ENCODE measurements at places on chromosomes 7 and 10.

GRCh38 chr7:100555701-100556100, 16.7 kb downstream of the AGFG2 start:
- no peak for ATAC-seq

GRCh38 chr7:7519056-7519455, 16.6 kb downstream of the COL28A1 start:
- ATAC-seq = no peak

DNA sequence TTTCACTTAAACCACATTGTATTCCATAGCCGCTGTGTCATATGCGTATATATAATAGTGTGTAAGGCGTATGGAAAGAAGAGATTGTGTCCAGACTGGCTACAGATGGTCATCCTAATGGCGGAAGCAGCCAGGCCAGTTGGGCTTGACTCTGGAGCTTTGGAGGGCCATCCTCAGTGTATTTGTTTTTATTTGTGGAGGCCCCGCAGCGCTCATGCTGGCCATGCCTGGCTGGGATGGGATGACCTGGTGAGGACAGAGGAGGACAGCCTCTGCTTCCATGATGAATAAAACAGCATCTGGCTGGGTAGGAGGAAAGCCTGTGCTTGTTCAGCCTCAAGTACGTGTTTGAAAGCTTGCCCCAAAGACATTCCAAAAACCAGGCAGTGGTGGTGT, 220.3 kb downstream of the EBF3 start:
- ATAC-seq = no peak

DNA sequence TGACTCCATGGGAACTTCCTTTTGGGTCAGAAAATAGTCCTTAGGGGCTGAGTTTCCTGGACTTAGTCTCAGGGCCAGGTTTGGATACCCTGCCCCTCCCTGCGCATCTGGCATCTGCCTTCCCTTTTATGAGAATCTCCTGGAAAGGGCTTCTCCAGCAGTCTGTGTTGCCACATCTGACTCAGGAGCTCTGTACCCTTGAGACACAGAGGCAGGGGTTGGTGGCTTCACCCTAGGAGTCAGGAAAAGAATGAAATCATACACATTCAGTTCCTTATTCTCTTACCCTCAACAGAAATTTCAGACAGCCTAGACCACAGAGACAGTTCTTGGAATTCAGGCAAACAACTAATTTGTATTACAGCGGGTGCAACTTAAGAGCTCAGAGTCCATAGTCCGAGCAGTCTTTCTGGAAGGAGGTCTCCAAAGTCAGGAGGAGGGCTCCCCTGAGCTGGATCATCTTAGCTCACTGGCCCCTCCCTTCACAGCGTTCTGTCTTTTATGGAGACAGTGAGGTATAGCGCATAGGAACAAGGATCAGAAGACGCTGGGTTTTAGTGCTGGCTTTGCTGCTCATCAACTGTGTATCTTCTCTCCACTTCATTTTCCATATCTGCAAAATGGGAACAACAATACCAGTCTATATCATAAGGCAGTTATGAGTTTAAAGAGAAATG, 3.0 kb upstream of the PLAU start:
- ATAC-seq = peak; percentile 55

- ATAC-seq = no peak
Measured at GRCh38 chr10:123906296-123906695, 14.7 kb upstream of the CPXM2 start.

DNA sequence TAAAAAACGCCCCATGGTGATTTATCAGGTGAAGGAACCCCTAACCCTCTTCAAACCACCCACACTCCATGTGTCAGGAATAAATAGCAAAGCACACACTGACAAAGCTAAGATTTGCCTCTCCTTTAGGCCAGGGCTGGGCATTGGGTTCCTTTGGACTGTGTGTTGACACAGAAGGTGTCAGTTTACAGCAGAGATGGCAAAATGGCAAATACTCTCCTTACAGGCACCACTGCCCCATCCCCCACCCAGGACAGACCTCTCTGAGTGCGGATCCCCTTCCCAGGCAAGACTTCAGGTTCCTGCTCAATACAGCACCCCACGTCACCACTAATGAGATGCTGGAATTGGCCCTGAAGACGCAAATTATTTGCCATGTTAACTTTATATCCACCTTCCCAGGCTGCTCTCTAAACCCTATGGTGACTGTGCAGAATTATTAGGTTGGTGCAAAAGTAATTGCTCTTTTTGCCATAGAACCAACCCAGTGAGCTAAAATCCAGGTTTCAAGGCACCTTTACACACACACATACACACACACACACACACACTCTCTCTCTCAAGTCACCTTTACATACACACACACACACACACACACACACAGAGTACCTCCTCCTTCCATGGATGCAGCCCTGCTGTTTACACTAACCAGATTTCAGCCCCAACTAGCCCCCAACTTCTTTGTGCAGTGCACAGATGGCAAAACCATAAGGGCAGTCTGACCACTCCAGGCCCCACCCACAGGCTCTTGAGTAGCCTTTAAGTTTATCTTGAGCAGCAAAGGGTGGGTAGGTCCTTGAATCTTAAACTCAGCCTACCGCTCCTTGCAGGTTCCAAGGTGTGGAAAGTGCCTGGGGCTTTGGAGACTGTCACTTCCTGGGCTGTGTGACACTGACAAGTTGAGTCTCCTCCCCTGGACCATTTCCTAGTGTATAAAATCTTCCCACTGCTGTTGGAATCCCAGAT, 4.0 kb upstream of the ZCCHC24 start:
- no peak for ATAC-seq

DNA sequence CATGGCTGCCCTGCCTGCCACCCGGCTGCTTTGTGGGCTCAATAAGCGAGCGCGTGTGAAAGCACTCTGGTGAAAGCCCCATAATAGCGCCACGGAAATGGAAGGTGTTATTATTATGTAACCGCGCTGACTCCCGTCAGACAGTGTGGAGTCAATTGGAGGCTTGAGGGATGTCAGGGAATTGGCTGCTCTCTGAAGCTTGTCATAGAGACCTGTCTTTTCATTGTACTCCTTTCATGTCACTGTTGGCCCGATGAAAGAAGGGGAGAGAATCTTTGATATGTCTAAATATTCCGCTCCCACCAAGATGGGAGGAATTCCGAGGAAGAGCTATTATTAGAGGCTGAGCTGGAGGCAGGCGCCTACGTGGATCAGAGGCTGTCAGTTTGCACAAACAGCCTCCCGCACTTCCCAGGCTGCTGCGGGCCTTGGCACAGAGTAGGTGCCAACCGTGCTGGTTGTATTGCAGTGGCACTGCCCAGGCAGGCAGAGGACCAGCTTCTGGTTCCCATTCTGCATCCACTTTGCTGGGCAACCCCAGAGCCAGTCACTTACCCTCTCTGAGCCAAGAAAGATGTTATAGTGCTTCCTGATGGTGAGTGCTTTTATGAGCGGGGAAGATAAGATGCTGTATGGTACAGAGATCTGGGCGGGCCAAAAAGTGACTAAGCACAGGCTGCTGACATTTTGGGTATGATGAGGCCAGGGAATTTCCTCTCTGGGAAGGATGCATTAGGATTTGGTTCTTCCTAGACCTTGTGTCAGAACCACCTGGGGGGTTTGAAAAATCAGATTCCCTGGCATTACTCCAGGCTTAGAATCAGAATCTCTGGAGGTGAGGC, 151.4 kb downstream of the RPS24 start:
- no peak for ATAC-seq

DNA sequence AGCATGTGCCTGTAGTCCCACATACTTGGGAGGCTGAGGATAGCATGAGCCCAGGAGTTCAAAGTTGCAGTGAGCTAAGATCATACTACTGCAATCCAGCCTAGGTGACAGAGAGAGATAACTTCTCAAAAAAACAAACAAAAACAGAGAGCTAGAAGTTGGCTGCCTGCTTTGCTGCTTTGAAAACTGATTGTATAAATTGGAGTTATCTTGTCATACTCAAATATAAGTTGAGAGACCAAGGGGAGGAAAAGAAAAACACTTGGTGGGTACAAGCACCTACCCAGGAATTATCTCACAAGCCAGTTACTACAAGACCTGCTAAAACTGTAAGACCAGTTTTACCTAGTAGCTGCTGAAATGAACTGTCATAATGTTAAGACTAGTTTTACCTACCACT, 112.5 kb upstream of the SKAP2 start:
- ATAC-seq = no peak

GRCh38 chr10:63801166-63801565, 280.0 kb downstream of the REEP3 start:
- ATAC-seq = no peak

DNA sequence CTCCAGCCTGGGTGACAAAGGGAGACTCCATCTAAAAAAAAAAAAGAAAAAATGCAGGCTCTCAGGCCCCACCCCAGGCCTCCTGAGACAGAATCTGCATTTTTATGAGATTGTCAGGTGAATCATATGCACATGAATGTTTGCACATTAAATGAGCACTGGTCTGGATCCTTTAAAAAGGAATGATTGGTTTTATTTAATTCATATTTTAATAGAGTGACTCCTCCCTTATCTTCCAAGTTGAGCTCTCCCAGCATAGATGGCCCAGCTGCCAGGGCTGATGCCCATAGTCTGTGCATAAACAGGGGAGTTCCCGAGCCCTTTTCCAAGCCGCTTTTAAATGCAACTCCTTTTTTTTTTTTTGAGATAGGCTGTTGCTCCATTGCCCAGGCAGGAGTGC, 28.5 kb downstream of the CUX1 start:
- ATAC-seq = no peak

GRCh38 chr10:18767981-18768380, 108.8 kb downstream of the ARL5B start:
- ATAC-seq = no peak

- no peak for ATAC-seq
Measured at GRCh38 chr7:75988568-75989499, 5.6 kb downstream of the TMEM120A start.

- ATAC-seq = peak; percentile 40
Measured at GRCh38 chr7:135761751-135762488, 13.3 kb upstream of the FAM180A start.

DNA sequence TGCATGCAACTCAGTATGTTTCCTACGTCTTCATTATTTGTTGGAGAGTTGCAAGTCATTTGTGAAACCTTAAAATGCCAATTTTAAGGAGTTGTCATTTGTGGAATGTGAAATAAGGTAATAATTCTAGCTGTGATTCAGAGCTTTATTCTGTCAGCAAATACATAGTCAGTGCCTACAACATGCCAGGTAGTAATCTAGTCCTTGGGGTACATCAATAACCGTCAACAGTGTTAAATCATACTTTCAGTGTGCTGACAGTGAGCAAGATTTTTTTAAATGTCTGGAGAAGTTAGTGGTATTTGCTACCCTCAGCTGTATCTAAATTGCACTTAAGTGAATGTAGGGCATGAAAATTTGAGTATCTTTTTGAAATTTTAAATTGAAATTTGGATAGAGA, 36.7 kb downstream of the MPLKIP start:
- ATAC-seq = no peak

- ATAC-seq = no peak
Measured at GRCh38 chr7:119320316-119320715, 952.7 kb upstream of the KCND2 start.

DNA sequence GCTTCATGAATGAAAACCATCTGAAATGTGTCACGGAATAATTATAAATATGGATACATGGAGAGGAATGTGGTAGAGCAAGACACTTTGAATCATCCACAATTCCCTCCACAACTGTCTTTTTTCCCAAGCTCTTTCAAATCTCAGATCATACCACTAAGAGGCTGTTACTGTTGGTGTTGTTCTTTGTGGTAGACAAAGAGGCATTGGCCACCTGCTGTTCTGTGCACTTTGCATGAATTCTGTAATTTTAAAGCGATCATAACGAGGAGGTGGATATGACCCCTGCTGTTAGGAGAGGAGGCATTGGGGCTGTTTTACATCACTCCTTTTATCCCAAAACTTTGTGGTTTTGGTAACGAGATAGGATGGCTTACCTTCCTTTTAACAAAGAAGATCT, 141.2 kb upstream of the KLF6 start:
- ATAC-seq = no peak

DNA sequence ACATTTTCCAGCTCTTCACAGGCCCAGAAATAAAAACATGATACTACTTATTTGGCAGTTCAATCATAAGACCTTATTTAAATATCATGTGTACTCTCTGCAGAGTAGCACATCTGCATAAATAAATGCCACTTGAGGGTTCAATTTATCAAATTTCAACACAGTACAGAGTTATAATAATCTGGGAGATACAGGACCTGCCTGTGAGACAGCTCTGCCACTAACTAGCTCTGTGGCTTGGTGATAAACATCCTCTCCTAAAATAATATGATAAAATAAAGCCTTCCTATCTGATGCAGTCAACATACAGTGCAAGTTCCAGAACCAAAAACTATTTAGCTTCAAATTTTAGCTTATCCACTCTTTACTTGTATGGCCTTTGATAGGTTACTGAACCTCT, 90.9 kb upstream of the GATAD1 start:
- ATAC-seq = no peak

GRCh38 chr7:144470078-144470477, 66.6 kb upstream of the NOBOX start:
- ATAC-seq = no peak

GRCh38 chr7:71723859-71724258, 591.9 kb downstream of the GALNT17 start:
- ATAC-seq = no peak

GRCh38 chr7:43469051-43469450, 113.9 kb upstream of the STK17A start:
- no peak for ATAC-seq

- ATAC-seq = no peak
Measured at GRCh38 chr10:89201345-89202032, 5.6 kb downstream of the CH25H start.

DNA sequence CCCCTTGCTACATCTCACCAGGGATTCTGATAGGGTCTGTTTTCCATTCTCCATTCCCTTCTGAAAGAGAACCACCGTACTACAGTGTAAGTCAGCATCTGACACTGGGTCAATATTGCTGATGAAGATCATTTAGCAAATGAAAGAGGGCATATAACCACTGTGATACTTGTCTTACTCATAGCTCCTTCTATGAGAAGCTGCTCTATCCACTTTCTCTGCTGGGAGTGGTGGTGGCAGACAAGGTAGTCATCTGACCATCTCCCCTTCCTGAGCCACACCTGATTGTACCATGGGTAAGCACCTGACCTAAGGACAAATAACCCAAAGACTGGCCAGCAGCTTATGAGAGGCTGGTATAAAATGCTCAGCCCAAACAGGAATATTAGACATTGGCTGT, 220.4 kb downstream of the DOCK4 start:
- no peak for ATAC-seq

DNA sequence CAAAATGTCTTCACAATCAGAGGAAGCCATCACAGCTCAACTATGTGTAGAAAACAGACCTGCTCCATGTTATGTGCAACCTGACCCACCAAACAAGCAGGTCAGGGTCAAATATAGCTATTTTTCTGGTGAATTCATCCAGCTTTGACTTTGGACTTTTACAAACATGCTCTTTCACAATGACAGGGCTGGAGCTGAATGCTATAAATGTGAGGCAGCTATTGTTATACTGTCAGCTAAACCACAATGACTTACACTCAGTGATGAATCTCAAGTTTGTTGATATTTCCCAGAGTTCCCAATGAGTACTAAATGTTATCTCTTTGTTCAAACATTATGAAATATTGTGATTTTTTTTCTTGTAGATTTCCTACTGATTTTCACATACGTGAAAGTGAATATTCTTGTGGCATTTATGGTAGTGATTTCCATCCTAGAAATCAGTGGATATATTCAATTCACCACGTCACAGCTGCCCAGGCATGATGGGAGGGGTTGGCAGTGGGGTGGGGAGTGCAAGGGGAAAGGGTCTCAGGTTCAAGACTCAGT, 2.5 kb upstream of the ITIH2 start:
- ATAC-seq = no peak

- peak; percentile 67 for ATAC-seq
Measured at GRCh38 chr10:26937371-26937770, 76.6 kb upstream of the ABI1 start.

- no peak for ATAC-seq
Measured at GRCh38 chr7:104758504-104758903, 255.5 kb upstream of the KMT2E start.
